Stimulated activated CD4-positive, alpha-beta T cell treated with anti-CD3 and anti-CD28 coated beads, Interleukin-1b, Interleukin-23, amount 100 ng/mL, for 48 hours (primary cell): ENCODE measurements at places on chromosomes 7 and 10.

- DNase-seq, result no peak
These were observed 199.3 kb downstream of the PLXNA4 start for GRCh38 chr7:132377015-132377414.

- no peak for DNase-seq
These were observed 50.7 kb upstream of the CABCOCO1 start for GRCh38 chr10:61612009-61612408.

DNA sequence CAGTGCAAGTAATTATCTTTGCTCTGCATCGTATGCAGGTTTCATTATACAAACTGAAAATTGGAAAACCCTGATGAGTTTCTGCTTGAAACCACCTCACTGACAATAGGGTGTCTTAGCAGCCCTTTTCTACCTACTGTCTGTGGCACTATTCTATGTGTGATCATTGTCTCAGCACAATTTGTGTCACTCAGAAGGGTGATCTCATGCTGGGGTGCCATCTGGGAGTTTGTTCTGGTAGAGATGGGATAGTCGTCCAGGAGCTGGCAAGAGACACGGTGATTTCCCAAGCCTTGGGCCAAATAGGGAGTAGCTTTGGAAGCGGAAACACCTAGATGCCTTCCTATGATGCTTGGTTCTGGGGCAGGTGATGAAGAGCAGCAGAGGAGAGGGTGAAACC is 186.3 kb downstream of the FRMD4A start:
- no peak for DNase-seq

DNA sequence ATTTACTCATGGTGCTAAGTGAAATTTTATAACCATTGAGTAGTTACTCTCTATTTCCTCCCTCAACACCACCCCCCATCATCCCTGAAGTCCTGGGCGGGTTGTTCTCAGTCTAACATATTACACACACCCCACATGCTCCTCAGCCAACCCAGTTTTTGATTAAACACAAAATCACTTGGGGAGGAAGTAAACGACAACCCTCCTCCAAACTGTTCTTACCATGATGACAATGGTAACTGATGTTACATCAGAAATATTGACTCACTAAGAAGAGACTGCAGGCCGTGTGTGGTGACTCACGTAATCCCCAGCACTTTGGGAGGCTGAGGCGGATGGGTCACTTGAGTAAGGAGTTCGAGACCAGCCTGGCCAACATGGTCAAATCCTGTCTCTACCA is 44.2 kb downstream of the RAB11FIP2 start:
- DNase-seq, result peak; percentile 30

DNA sequence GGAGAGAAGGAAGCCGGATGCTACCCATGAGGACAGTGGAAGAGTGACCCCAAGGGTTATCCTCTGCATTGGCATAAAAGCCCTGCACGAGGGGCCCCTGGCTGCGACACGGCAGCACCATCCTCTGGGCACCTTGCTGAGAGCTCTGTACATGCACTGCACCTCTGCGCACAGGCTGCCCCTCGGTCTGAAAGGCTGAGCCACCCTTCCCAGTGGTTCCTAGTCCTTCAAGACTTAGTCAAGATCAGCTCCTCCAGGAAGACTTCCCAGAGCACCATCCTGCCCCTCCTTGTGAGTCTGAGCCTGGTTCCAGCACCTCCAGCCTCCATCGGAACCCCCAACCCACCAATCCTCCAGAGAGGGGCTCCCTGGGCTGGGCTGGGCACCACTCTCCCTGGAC is 37.9 kb upstream of the CNPY1 start:
- no peak for DNase-seq

- no peak for DNase-seq
These were observed 371.8 kb upstream of the KCND2 start for GRCh38 chr7:119900996-119901672.

DNA sequence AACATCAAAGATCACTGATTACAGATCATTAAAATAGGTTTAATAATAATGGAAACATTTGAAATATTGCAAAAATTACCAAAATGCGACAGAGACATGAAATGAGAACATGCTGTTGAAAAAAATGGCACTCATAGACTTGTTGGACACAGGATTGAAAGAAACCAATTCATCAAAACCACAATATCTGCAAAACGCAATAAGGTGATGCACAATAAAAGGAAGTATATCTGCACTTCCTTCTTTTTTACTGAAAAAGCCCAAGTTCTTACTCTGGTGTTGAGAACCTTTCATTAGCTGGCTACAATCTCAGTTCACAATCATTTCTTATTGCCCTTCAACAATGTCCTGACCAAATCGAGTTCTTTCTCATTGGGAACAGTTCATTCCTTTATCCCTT is 28.7 kb downstream of the TMEM106B start:
- DNase-seq, result no peak

- DNase-seq, result no peak
These were observed 25.3 kb downstream of the IKZF1 start for GRCh38 chr7:50329775-50330174.

DNA sequence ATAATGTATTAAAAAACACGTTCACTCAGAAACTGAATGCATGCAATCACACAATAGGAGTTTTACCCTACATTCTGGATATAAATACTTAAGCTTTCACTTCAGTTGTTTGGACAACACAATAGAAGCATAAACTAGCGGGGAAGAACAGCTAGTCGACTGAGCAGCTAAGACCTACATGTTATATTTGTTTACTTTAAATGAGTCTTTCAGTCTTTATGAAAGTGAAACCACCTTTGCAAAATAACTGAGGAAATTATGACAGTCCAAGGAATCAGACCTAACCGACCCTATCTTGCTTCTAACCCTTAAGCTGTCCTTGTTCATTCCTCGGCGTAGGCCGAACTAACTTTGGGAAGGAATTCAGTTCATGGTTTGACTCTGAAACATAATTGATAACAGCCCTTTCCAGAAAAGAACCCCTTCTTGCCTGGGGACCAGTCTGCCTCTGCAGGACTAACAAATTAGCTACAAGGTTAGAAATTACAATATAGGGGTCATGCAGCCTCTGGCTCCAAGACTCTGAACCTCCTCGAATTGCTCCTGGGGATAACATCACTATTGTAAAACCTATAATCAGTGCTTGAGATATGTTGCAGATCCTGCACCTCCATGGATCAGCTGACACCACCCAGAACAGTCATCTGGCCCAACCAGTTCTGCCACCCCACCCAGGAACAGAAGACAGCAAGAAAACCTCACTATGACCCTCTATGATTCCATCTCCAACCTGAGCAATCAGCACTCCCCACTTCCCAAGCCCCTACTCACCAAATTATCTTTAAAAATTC is 185.1 kb upstream of the KLF6 start:
- DNase-seq, result no peak

- DNase-seq, result no peak
These were observed 54.4 kb downstream of the EBF3 start for GRCh38 chr10:129909531-129910256.

- no peak for DNase-seq
These were observed 65.3 kb downstream of the NPY start for GRCh38 chr7:24349339-24349738.
